Heart right ventricle (tissue), 16 donors: ENCODE measurements at places on chromosomes 3 and 15. TPM values are rescaled to one million over a fixed set of nuclear protein-coding genes. Genes with fewer than 3 reads are reported as not detected.

GRCh38 chr3:33798113-33798417, 365 bp upstream of the PDCD6IP start:
- DNase-seq, result no peak

DNA sequence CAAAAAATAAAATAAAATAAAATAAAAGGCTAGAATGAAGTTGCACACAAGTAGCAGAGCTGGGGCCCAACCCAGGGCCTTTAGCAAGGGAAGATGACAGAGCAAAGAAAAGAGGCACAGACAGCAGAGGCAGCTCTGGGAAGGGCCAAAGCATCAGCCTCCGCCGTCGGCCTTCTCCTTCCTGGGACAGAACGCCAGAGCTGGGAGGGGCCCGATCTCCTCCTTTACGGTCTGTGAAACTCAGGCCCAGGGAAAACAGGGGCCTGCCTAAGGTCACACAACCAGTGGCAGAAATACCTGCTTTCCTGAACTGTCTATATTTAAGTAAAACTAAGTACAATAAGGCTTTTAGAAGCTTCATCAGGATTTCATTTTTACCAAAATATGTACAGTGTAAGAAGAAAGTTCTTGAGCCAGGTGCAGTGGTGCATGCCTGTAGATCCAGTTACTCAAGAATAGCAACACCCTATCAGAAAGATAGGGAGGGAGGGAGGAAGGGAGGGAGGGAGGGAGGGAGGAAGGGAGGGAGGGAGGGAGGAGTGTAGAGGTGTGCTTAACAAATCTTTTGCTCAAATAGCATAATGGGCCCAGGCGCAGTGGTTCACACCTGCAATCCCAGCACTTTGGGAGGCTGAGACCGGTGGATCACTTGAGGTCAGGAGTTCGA, 43.0 kb upstream of the MUC4 start:
- no peak for DNase-seq

- no peak for DNase-seq
These were observed 107.6 kb upstream of the BFSP2 start for GRCh38 chr3:133292296-133292695.

DNA sequence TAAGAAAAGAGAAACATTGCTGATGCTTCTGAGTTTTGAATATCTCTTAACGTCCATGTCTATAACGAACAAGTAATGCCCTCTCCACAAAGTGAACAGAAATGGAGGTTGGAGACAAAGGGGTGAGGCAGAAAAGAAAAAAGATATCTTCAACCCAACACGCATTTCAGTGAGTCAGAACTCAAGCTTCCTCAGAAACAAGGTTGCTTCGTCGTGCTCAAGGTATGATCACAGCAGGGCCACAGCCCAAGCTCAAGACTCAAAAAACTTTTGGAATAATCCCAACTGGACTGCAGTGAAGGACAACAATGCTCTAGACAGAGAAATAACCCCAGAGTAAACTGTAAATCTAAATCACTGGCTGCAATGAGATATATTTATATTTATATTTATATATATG, 18.9 kb downstream of the WNT5A start:
- no peak for DNase-seq

GRCh38 chr3:195546130-195546560, 3.0 kb upstream of the PPP1R2 start:
- DNase-seq, result no peak

DNA sequence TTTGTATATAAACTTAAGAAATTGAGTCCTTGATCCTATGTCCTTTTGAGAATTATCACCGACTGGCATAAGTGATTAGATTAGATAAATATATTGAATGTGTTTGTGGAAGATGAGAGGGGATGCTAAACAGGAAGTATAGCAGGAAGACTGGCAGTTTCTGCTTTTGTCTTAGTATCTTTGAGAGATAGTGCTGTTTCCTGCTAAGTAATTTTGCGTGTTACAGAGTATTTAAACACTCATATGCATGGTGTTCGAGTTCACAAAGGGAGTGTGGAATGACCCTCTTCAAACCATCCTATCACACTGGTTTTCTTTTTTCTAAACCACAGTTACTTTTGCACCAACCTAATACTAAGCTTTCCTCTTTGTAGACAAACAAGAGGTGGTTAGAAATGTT, 106.0 kb downstream of the KLHL25 start:
- DNase-seq, result no peak

CYP1A2 gene
- not detected for total RNA-seq
